Cortex of kidney (tissue), 1 donor: ENCODE measurements at places on chromosomes 7 and 10.

DNA sequence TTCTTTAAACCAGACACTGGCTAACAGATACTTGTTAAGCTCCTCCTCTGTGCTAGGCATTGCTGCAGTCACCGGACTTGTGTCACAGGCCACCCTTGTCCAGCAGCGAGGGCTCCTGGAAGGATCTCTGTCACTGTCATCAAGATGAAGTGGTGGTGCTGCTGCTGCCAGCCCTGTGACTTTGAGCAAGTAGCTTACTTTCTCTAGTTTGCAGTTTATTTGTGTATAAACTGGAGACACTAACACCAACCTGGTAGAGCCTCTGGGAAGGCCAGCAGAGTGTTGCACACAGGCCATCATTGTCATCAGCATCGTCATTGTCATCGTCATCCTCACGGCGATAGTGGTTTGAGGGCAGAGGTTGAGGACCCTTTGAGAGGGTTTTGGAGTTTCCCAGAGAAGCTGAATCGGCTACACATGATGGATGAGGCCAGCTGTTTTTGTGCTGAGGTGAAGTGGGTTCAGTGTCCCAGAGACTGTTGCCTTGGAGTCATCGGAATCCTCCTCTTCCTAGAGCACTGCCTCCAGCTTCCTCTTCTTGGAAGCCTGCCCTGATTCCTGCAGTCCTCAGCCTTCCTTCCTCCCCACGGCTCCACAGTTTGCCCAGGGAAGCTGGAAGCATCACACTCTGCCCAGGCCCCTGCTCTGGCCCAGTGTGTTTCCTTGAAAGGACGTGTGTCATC, 128.4 kb downstream of the GRK5 start:
- DNase-seq: no peak

- DNase-seq: no peak
These were observed 3.6 kb upstream of the PRAP1 start for GRCh38 chr10:133343558-133343957.

DNA sequence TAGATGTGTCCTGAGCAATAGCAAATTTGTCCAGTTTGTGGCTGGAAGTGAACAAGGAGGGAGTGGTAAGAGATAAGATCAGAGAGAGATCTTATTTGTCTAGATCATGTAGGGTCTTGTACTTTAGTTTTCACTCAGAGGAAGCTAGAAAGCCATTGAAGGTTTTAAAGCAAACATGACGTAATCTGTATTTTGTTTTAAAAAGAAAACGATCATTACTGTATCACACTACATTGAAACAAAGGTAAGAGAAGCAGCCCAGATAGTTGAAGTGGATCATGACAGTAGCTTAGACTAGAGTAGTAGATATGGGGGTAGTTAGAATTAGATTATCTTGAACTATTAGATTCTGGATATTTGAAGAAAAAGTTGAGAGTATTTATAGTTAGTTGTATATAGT, 23.6 kb upstream of the ZNF804B start:
- DNase-seq: no peak

- no peak for DNase-seq
These were observed 39.4 kb downstream of the BTBD16 start for GRCh38 chr10:122310311-122311050.

- no peak for DNase-seq
These were observed 122.7 kb upstream of the PRSS1 start for GRCh38 chr7:142626420-142627035.

DNA sequence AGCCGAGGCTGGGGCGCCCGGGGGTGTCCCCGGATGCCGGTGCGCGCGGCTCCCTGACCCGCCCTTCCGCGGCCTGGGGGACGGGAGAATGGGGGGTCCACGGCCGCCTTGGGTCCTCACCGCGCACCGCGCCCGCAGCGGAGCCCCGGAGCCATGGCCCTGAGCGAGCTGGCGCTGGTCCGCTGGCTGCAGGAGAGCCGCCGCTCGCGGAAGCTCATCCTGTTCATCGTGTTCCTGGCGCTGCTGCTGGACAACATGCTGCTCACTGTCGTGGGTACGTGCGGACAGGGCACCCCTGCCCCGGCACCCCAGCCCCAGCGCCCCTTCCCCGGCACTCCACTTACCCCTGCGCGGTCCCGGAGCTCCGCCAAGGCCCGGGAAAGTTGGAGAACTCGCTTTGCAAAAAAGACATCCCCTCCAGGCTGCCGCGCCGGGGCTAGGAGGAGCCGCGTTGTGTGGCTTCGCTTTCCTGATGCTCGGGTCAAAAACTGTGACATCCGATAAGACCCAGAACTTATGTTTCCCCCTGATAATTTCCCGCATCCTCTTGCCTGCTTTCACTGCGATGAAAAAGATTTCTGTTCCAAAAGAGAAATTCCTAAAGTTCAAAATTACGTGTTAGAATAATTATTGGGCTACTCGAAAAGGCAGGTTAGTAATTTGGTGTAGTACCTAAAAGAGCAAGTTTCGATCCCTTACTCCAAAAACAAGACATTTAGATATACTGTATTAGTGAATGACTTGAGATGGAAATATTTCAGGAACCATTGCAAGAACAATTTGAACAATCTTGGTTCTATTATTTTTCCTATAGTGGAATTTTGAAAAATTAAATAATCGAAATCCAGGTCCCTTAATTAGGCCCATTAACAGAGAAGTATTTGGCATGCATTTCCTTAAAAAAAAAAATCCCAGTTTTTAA, 888 bp downstream of the SLC18A2 start:
- DNase-seq: no peak

- no peak for DNase-seq
These were observed 326.2 kb upstream of the AUTS2 start for GRCh38 chr7:69272101-69272500.

- peak; percentile 13 for DNase-seq
These were observed 1.0 kb upstream of the CBLL1 start for GRCh38 chr7:107742678-107743566.

DNA sequence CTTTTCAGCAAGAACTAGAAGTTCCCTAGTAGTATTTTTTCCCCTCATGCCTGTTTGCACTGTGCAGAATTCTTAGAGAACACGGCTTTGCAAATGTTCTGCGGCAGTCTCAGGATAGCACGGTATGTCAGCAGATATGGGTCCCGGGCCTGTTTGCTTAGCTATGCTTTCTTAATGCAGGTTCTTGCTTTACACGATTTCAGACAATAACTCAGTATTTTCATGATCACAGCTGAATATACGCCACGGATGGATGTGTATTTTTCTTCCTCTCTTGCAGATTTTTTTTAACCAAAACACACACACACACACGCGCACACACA, 137.3 kb downstream of the HECW1 start:
- DNase-seq: no peak

DNA sequence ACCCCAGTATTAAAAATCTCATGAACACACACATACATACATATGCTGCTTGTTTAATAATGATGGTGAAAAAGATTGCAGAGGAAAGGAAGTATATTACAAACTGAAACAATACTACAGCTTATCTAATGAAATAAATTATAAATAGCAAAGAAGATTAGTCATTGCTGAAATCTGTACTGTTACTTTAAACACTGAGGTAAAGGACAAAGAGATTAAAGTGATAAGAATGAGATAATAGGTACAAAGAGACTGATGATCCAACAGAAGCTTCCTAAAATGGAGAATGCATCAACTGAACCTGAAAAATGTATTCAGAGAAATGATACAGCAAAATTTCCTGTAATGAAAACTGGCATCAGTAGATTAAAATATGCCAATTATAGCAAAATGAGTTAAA, 91.5 kb upstream of the KCND2 start:
- DNase-seq: no peak

DNA sequence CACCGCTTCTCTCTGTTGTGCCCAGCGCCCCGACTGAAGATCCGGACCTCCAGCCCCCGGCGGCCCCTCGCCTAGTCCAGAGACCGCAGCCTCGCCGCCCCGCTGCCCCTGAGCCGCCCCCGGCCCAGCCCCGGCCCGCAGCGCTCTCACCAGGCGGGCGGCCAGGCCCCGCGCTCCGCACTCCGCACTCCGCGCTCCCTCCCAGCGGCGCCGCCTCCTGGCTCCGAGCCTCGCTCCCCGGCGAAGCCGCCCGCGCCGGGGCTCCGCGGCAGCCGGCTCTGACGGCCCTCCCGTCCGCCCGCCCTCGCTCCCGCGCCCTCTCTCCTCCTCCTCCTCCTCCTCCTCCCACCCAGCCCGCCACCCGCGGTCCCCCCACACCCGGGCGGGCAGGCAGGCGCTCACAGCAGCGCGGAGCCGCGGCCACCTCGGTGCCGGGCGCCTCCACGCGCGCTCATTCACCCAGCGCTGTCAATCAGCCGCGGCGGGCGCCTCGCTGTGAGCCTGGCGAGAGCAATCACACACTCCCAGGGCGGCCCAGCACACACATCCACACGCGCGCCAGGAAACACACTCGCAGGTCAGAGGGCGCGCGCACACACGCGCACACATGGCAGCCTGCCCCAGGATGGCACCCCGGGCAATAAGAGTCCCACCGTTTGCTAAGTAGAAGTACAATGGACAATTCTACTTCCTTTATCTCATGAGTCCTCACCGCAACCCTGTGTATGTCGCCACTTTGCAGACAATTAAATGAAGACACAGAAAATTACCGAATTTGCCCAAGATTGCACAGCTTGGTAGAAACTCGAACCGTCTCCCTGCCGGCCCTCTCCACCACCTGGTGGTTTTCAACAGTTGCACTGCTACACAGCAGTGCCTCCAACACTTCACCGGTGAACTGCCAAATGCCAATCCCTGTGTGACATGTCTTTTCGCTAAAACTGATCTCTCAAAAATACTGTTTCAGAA, at the start of gene PRRT4:
PRRT4 (minus strand) TSS at position 280 of the 969 bp plus-strand sequence.
- DNase-seq: no peak
